ENCODE measurements at places on chromosomes 12 and 14. TPM values are rescaled to one million over a fixed set of nuclear protein-coding genes. Genes with fewer than 3 reads are reported as not detected.

CCDC197 gene
- total RNA-seq, result not detected

PRIMA1 gene
- total RNA-seq, result not detected

MMAB gene
- total RNA-seq, result 41.5 TPM

GSG1 gene
- total RNA-seq, result 0.06 TPM

DPY19L2 gene
- 2.0 TPM for total RNA-seq

RAB3IP gene
- total RNA-seq, result 2.1 TPM

HOXC10 gene
- not detected for total RNA-seq
